ENCODE measurements at places on chromosomes 16 and 17.

GRCh38 chr17:48729335-48730239 is 1.0 kb upstream of the HOXB13 start:
- DNase-seq = no peak

DNA sequence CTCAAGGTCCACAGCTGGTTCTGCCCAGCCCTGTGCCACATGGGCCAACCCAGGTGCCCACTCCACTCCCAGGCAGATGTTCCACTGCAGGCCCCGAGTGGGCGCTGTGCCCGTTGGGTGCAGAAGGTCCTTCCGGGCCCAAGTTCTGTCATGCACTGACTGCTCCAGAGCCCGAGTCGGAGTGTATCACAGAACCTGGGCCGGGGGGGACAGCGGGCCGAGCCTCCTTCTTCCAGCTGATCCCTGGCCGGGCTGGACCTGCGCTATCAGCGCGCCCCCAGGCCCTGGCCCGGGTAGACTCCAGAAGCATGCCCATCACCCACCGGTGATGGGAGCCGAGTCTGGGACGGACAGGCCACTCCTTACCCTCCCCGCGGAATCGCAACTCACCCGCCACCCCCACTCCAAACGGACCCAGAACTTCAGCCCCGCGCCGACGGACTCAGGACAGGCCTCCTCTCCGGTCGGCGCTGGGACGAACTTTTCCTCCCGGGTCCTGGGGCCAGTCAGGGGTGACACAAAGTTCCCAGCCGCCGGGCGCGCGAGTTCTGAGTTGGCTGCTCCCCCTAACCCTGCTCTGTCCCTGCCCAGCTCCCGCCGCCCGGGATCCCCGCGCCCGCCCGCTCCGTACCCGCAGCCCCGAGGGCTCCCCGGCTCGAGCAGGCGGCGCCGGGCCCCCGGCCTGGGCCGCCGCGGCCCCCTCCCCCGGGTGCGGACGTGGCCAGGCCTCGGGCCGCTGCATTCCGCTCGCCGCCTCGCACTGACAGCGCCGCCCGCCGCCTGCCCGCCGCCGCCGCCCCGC is at the start of gene COPZ2:
COPZ2 (minus strand) TSS at position 762 of the 802 bp plus-strand sequence; CDS start at position 742, 20 bp downstream.
- DNase-seq = peak; percentile 31

DNA sequence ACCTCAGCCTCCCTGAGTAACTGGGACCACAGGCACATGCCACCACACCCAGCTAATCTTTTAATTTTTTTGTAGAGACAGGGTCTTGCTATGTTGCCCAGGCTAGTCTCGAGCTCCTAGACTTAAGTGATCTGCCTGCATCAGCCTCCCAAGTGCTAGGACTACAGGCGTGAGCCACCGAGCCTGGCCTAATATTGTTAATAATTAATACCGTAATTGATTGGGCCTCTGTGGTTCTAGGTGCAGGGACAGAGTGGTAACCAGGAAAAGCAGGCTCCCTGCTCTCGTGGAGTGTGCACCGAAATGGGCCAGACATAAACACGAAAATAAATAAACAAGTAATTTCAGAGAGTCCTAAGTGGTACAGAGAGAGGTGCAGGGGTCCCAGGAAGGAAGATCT is 241.0 kb downstream of the GSG1L start:
- no peak for DNase-seq

- DNase-seq = no peak
These were observed 90.6 kb downstream of the USP22 start for GRCh38 chr17:20952183-20952582.

GRCh38 chr17:60817192-60817591 is 139.5 kb downstream of the BCAS3 start:
- no peak for DNase-seq

- no peak for DNase-seq
These were observed 203.0 kb downstream of the UTP18 start for GRCh38 chr17:51463353-51463752.

DNA sequence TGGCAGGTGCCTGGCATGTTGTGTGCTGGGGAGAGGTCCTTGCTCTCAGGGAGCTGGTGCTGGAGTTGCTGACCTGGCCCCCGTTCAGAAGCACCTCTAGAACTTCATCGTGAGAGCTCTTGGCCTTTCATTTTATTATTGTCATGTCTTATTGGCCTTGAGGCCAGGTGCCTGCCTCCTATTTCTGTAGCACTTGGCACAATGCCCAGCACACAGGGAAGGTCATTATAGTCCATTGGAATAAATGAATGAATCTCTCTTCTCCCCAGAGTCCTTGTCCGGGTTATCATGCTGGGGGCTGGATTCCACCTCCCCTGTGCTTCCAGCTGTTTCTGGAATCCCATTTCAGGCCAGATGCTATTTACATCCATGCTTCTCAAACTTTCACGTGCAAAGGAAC is 169.2 kb downstream of the HAPSTR1 start:
- no peak for DNase-seq

DNA sequence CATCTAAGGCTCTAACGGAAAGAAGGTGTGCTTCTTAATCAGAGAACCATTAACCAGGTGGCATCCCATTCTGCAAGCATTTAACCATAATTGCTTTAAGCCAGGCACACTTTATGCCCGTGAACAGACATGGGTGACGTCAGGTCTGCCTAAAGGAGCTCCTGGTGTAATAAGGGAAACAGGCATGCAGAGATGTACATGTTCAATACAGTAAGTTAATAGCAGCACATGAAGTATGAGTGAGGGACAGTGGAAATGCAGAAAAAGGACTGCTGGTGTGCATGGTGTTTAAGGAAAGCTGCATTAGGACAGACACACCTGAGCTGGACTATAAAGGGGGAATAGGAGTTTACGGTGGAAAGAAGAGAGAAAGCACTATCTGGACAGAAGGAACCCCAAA is 18.6 kb downstream of the DYNLRB2 start:
- no peak for DNase-seq

DNA sequence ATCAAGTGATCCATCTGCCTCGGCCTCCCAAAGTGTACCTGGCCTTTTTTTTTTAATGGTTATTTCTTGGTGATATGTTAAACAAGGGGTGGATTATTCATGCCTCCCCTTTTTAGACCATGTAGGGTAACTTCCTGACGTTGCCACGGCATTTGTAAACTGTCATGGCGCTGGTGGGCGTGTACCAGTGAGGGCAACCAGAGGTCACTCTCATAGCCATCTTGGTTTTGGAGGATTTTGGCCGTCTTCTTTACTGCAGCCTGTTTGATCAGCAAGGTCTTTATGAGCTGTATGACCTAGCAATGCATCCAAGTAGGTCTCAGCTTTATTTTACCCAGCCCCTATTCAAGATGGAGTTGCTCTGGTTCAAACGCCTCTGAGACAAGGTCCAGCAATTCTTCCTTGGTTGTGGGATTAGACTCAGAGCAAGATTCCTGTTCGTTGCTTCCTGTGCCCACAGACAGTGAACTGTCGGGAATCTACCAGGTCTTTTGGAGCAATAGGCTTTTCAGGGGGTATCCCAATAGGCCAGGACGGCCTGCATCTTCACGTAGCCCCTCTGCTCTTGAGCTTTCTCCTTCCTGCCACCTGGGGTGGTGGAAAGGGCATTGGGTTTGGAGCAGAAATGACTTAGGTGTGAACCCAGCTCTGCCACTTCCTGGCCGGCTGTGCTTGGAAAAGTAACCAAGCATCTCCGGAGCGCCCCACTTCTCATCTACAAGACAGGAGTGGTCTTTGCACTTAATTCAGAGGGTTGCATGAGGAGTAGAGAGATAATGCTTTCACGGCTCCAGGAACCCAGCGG is 52.9 kb upstream of the SEC14L1 start:
- DNase-seq = no peak

- DNase-seq = no peak
These were observed 390.7 kb downstream of the CDH8 start for GRCh38 chr16:61645561-61645960.

DNA sequence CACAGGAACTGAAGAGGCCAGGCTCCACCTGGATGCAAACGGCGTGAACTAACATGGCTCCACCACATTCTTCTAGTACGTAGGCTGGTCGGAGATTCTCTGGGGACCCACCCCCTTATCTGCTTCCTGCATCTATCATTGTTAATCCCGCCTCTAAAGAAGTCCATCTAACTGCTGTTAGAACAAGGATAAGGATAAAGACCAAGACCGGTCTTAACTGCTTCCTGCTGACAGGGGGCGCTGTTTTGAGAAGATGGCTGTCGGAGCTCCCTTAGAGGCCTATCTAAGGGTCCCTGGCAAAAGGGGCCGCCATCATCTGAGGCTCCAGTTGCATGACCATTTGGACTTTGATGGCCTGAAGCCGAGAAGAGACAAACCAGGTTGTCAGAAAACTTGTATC is 25.8 kb upstream of the TNFSF12 start:
- DNase-seq = no peak

DNA sequence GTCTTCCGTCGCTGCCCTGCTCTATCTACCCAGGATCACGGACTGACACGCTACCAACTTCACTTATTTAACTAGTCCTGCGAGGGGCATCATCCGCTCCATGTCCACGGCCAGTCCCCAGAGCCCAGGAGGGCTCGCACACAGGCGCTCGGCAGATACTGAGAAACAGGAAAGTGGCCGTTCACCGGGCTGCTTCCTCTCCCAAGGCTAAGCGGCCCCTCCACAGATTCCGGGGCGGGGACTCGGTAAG is 388 bp downstream of the OXLD1 start:
- no peak for DNase-seq

DNA sequence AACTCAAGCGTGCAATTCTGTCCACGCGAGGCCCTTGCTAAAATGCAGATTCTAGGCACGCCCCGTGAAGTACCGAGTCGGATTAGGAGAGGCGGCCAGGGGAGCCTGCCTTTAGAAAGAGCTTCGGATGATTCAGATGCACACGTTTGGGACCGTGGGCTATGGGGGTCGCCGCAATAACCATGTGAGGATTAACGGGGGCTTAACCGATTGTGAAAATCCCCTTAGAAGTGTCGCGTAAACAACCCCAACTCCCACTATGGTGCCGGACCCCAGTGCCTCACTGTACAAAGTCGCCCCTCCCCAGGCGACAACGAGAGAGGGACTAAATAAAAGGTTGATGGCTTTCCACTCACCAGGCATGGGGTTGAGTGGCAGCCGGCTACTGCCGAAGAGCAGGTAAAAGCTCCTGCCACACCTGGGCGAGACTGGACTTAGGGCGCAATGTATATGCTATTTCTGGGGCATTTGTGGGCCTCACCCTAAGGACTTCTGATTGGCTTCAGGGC is 635 bp upstream of the SP2 start:
- no peak for DNase-seq

DNA sequence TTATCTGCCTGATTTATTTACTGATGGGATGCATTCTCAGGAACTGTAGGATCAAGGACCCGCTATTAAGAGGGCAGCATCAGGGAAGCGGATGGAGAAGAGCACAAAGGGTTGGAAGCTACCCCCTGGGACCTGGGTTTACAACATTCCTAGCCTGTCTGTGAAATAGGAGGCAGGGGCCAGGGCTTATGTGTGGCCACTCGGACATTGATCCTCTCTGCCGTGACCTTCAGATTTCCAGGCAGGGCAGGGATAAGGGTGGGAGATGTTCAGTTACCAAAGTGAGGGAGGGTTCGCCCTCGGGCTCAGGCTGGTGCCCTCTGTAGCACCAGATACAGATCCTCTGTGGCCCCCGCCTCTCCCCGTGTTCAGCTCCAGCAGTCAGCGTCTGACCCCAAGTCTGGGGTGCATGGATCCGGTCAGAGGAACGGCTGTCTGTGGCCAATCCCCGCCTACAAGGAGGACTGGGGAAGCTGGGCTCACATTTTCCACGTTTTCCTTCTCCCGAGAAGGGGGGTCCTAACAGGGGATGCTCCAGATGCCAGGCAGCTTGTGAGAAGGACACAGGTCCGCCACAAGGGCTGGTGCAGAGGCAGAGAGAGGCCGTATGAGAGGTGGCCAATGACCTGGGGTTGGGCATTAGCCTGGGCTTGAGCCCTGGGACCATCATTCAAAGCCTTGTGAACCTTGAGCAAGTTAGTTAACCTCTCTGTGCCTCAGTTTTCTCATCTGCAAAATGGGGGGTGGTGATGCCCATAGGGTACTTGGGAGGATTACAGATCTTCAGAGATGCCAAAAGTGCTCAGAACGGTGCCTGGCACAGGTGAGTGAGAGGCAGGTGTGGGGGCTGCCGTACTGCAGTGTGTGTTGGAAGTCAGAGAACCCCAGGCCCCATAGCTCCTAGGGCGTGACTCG is 48.3 kb downstream of the ATP2C2 start:
- DNase-seq = no peak

GRCh38 chr17:76179496-76180467 is 38.7 kb upstream of the FOXJ1 start:
- no peak for DNase-seq

DNA sequence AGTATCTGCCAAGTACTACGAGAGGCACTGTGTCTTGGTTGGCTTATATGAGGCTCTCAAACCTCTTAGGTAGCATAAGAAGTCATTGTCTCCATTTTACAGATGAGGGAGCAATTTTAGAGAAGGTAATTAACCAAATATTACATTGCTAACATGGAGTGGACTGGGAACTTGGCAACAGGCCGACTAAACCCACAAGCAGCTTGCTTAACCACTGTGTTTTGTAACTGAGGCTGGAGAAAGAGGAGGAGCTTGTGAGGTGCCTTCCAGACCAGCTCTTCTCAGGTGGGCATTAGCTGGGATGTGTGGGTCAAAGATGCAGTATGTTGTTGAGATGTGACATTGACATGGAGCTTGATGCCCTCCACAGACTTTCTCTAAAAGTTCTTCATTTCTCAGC is 835.6 kb upstream of the RBFOX1 start:
- DNase-seq = no peak

- no peak for DNase-seq
These were observed 4.9 kb downstream of the CDH11 start for GRCh38 chr16:65116818-65117430.

GRCh38 chr16:56912746-56913708 is 18.9 kb upstream of the HERPUD1 start:
- DNase-seq = no peak

DNA sequence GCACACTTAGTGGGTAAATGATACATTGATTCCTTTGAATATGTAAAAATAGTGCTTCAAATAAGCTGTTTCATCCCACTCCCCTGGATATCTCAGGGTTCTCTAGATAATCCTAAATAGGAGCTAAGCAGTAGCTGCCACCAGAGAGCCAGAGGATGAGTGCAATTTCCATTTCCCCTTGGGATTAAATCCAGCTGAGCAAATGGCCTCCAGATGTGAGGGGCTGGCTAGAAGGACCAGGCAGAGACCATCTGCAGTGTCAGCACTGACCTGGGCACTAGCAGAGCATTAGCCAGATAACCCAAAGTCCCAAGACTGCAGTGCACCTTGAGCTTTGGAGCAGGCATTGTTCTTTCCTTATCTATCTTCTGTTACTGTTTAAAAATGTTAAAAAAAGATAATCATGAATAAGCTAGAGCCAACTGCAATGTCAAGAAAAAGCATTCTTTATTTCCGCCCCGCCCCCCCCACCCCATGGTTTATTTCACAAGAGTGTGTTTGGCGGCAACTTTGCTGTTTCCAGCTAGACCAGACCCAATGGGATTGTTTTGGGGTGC is 19.5 kb downstream of the GPR179 start:
- DNase-seq = no peak

DNA sequence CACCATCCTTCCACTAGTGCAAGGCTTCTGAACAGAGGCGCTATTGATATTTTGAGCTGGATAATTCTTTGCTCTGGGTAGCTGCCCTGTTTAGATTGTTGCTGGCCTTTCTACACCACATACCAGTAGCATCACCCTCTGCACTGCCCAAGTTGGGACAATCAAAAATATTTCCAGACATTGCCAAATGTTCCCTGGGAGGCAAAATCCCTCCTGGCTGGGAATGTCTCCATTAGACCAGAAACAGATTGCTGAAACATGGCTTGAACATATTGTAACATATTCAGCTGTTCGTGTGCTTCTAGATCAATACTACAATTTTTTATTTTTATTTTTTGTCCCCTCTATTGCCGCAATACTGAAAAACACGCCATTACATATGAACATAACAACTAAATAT is 174.6 kb downstream of the ABCA8 start:
- DNase-seq = no peak
